ENCODE measurements at places on chromosomes 3 and 15.
A peak's percentile ranks its signal among the peaks of the same experiment; 100 is the strongest.

DNA sequence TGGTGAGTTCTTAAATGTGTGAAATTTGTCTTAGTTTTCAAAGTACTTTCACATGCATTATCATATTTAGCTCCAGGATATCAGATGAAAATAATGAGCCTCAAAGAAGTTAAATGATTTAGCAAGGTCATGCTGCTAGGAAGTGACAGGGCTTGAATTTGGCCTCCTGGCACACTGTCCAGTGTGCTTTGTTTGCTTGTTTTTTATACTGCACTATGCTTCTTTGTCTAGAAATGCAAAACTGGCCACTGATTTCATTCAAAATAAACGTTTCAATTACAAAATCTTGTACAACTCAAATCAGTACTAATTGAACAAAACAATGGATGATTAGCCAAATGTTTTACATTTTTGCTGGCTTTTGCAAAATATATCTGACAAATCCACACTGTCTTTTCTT lies 583.3 kb upstream of the CBLB start:
- DNase-seq: no peak

GRCh38 chr3:100697723-100698285 lies 11.5 kb upstream of the TFG start:
- DNase-seq: no peak

GRCh38 chr15:85763673-85764633 lies 30.8 kb downstream of the KLHL25 start:
- no peak for DNase-seq

GRCh38 chr3:183911763-183912506 lies 27.3 kb upstream of the PARL start:
- DNase-seq: no peak

GRCh38 chr3:89859757-89860156 lies 752.3 kb downstream of the EPHA3 start:
- DNase-seq: no peak

DNA sequence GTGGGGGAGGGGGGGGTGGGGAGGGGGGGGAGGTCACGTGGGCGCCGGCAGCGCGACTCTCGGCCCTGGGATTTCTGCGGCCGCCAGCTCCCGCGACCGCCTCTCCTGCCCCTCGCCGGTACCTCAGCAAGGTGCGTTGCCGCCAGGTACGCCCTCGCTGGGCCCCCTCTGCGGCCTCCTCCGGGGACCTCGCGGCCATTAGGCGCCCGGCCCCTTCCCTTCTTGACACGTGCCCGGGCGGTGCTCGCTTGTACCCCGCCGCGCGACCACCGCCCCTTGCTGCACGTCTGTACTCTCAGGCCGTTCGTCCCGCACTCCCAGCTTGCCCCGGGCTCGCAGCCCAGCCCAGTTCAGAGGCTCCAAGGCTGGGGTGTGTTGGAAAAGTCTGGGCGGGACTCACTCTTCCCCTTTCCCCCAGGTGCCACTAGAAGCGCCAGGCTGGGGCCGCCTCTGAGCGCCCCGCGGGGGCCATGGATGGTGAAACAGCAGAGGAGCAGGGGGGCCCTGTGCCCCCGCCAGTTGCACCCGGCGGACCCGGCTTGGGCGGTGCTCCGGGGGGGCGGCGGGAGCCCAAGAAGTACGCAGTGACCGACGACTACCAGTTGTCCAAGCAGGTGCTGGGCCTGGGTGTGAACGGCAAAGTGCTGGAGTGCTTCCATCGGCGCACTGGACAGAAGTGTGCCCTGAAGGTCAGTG lies at the start of gene MAPKAPK3:
Gene MAPKAPK3, plus strand, starts transcription at position 56 of the 696 bp plus-strand sequence. Its CDS starts 415 bp downstream, at position 471.
- DNase-seq: peak; percentile 38

- DNase-seq: no peak
Observed at GRCh38 chr15:57747206-57747896, 40.8 kb downstream of the POLR2M start.

- no peak for DNase-seq
Observed at GRCh38 chr15:90209591-90209990, 8.5 kb downstream of the SEMA4B start.

GRCh38 chr3:123781138-123781537 lies 103.0 kb downstream of the MYLK start:
- no peak for DNase-seq

GRCh38 chr15:88707771-88708654 lies 69.2 kb downstream of the ISG20 start:
- no peak for DNase-seq

GRCh38 chr3:14289590-14290461 lies 111.2 kb downstream of the LSM3 start:
- DNase-seq: no peak

All from T-helper 2 cell (primary cell).